ENCODE measurements at places on chromosomes 7 and 10. TPM values are rescaled to one million over a fixed set of nuclear protein-coding genes. Genes with fewer than 3 reads are reported as not detected.

- no peaks in the 10 kb centered on the region for H3K27me3 ChIP-seq
- DNase-seq: no peak
- H3K27ac ChIP-seq: no peak overlapping the region
- peaks cover 10% of the 10 kb centered on the region for H3K36me3 ChIP-seq
Measured at GRCh38 chr7:13984831-13985685, 4.4 kb downstream of the ETV1 start.

DNA sequence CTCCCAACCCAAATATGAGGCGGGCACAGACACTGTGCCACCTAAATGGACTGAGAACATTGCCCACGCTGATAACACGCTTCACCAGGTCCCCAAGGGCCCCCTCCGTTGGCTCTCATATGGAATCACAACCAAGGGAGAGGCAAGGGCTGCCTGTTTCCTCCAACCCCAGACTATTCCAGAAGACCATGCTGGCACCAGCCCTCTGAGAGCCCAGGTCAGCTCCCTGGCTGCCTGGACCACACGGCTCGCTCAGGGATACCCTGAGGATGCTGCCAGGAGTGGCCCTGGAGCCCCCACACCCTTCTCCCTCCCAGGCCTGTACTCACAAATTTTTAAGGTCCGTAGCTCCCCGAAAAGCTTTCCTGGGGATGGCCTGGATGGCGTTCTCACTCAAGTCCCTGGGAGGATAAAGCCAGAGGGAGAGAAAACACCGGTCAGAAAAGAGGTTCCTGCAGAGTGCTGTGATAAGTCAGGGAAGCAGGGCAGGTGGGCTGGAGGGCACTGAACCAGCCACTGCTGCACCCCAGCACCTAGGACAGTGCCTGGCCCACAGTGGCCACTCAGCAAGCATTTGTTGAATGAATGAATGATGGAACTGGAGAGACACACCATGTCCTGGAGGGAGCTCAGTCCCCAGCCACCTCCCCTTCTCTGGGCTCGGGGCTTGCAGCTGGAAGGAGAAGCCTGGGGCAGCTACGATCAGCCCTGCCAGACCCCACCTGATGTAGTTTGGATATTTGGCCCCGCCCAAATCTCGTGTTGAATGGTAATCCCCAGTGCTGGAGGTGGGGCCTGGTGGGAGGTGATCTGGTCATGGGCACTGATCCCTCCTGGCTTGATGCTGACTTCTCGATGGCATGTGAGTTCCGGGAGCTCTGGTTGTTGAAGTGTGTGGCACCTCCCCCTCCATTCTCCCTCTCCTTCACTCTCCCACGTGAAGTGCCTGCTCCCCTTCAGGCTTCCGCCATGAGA, 119.8 kb downstream of the SLIT1 start:
- no peak overlapping the region for H3K27ac ChIP-seq
- no peak for DNase-seq
- no peaks in the 10 kb centered on the region for H3K36me3 ChIP-seq
- H3K27me3 ChIP-seq: peaks cover 52% of the 10 kb centered on the region
- H3K4me1 ChIP-seq: peaks cover 19% of the 10 kb centered on the region
- no peak overlapping the region for H3K4me3 ChIP-seq

- no peak for DNase-seq
- H3K4me1 ChIP-seq: no peaks in the 10 kb centered on the region
- H3K27ac ChIP-seq: no peak overlapping the region
- H3K36me3 ChIP-seq: peaks cover 10% of the 10 kb centered on the region
- H3K4me3 ChIP-seq: no peak overlapping the region
Measured at GRCh38 chr7:32481921-32482320, 8.3 kb downstream of the LSM5 start.

- no peaks in the 10 kb centered on the region for H3K27me3 ChIP-seq
- peaks cover 33% of the 10 kb centered on the region for H3K4me1 ChIP-seq
- H3K27ac ChIP-seq: no peak overlapping the region
- DNase-seq: peak; percentile 50
Measured at GRCh38 chr10:113945075-113945686, 90.7 kb downstream of the NHLRC2 start.

GRCh38 chr10:98236862-98237261, 31.1 kb downstream of the LOXL4 start:
- H3K27ac ChIP-seq: no peak overlapping the region
- no peaks in the 10 kb centered on the region for H3K27me3 ChIP-seq
- H3K4me1 ChIP-seq: no peaks in the 10 kb centered on the region
- DNase-seq: no peak
- no peak overlapping the region for H3K4me3 ChIP-seq

DNA sequence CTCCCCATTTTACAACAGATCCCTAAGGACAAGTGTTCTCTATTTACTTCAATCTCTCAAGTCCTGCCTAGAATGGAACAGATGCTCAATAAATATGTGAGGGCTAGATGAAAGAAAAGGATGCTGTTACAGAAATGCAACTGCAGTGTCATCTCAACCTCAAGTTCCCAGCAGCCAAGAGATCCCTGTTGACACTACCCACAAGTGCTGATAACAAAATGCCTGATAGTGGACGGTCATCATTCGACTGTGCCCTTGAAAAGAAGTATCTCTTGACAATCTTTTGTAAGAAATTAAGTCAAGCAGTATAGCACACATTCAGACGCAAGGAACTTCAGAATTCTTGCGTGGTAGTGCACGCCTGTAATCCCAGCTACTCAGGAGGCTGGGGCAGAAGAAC, 133.2 kb downstream of the PARD3 start:
- peaks cover 15% of the 10 kb centered on the region for H3K4me1 ChIP-seq
- H3K27me3 ChIP-seq: no peaks in the 10 kb centered on the region
- H3K4me3 ChIP-seq: no peak overlapping the region
- no peak overlapping the region for H3K27ac ChIP-seq
- H3K36me3 ChIP-seq: peaks cover 5% of the 10 kb centered on the region
- DNase-seq: no peak

DNA sequence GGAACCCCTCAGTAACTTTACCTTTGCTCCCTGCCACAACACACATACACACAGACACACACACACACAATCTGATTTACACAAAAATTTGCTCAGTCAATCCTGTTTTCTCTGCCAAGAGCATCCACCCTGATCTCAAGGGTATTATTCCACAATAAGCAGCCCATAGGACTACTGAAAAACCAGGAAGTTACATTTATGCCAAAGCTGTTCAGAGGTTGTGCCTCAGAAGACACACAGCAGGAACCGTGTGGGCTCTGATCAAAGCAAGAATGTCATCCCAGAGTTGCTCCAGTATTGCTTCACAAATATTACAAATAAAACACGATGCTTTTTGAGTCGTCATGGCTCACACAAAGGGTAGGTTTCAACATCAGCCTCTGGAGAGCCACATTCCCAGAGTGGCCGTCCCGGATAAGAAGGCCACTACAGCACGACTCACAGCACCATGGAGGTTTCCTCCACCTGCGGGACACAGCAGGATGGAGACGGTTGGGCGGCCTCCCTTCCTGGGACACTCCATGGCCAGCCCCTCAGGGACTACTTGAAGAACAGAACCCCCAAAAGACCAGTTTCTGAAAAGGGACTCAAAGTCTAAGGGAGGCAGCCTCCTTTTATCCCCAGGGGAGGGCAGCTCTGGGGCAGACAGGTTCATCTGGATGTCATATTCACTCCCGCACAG, 1.6 kb downstream of the AIFM2 start:
- H3K4me1 ChIP-seq: peaks cover 36% of the 10 kb centered on the region
- peak overlapping the region; percentile 98 for H3K4me3 ChIP-seq
- H3K36me3 ChIP-seq: peaks cover 26% of the 10 kb centered on the region
- H3K27me3 ChIP-seq: no peaks in the 10 kb centered on the region

- H3K4me1 ChIP-seq: no peaks in the 10 kb centered on the region
- H3K27me3 ChIP-seq: no peaks in the 10 kb centered on the region
- H3K4me3 ChIP-seq: no peak overlapping the region
- no peaks in the 10 kb centered on the region for H3K36me3 ChIP-seq
Measured at GRCh38 chr7:10913457-10913856, 60.2 kb upstream of the PHF14 start.

GRCh38 chr10:8055420-8056349, 1.2 kb downstream of the GATA3 start:
- peaks cover 35% of the 10 kb centered on the region for H3K36me3 ChIP-seq
- peaks cover 9% of the 10 kb centered on the region for H3K4me1 ChIP-seq
- DNase-seq: no peak

DNA sequence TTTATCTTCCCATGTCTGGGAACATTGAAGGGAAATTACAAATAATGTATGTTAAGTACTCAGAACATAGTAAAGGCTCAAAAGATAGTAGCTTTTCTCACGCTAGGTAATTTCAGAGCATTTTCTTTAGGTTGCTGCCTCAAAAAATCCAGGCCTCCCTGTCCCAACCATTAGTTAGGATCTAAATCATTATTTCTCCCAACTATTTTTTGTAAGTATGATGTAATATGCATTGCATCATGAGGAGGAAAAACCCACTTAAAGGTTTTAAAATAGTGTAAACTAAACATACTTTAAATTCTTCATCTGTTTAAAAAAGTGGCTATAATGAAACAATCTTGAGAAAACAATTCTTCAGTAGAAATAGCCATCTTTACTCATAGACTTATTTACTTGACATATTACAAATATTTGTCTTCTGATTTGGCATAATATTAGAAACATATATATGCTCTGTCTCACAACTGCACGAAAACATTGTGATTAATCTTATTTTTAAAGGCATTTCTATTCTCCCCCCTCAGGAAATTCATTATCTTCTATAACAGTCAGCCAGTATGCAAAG, 329.3 kb downstream of the ELMO1 start:
- H3K27ac ChIP-seq: no peak overlapping the region
- no peaks in the 10 kb centered on the region for H3K36me3 ChIP-seq
- no peaks in the 10 kb centered on the region for H3K4me1 ChIP-seq
- no peak for DNase-seq
- H3K4me3 ChIP-seq: no peak overlapping the region

- DNase-seq: no peak
- H3K4me1 ChIP-seq: no peaks in the 10 kb centered on the region
- H3K4me3 ChIP-seq: no peak overlapping the region
- H3K27ac ChIP-seq: no peak overlapping the region
Measured at GRCh38 chr7:135716677-135717238, 11.2 kb downstream of the SLC13A4 start.

DNA sequence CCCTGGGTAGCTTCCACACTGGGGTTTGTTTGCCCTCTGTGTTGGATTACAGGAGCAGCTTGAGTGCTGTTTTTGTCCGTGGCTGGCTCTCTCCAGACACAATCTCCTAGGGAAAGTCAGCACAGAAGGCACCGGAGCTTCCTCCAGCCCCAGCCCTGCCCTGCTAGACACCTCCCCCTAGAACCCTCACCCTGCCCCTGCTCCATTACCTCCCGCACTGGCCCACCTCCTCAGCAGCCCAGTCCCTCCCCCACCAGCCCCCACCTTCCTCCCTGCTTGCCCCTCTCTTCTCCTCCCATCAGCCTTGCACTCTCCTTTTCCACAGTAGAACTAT, 130.5 kb downstream of the ADCY1 start:
- H3K27me3 ChIP-seq: peaks cover 63% of the 10 kb centered on the region
- H3K4me3 ChIP-seq: no peak overlapping the region
- H3K36me3 ChIP-seq: no peaks in the 10 kb centered on the region
- no peak for DNase-seq

DNA sequence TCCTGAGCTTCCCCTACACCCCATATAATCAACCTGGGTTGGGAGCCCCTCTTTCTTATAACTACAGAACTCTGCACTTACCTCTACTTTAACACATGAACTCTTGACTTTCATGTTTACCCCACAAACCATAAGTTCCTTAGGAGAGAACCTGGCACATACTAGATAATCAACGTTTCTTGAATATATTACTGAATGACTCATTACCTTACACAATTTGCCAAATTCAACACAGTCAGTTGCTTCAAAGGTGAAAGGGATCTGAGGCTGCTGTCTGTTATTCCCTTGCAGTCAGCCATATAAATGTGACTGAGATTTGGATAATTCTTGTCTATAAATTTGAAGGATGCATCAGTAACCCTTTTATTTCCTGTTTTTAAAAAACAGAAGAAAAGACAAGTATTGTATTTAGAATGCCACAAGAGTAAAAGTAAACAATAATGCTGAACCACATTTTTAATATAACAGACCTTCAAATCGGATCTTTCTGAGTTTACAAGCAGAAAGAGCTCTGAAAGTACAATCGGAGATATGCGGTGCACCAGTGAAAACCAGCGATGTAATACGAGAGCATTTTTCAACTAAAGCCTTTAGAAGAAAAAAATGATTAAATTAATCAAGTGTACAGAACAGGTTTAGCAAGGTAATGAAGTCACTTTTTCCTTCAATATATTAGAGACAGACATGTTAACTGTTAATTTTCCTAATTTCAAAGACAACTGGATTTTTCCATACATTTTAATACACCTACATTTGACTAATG, 29.5 kb upstream of the LRRC17 start:
- peak overlapping the region; percentile 96 for H3K27ac ChIP-seq
- DNase-seq: no peak
- peaks cover 42% of the 10 kb centered on the region for H3K4me1 ChIP-seq
- H3K4me3 ChIP-seq: peak overlapping the region; percentile 56
- H3K27me3 ChIP-seq: no peaks in the 10 kb centered on the region

DNA sequence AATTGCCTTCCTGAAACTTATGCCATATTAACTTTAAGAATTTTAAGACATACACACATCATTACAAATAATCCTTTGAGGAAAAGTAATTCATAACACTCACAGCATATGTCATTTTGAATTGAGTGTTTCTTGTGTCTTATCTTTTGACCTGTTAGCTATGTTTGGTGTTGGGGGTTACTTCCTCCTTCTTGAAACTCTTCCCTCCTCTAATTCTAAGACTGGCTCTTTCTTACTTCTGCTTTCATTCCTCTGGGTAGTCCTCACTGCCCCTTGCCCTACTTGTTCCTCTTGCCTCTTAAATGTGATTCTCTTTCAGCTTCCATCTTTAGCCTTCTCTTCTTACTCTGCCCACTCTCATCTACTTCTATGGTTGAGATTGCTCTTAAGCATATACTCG, 28.3 kb upstream of the PIP4K2A start:
- peak overlapping the region; percentile 3 for H3K27ac ChIP-seq
- no peaks in the 10 kb centered on the region for H3K27me3 ChIP-seq
- no peaks in the 10 kb centered on the region for H3K36me3 ChIP-seq
- peaks cover 15% of the 10 kb centered on the region for H3K4me1 ChIP-seq

DNA sequence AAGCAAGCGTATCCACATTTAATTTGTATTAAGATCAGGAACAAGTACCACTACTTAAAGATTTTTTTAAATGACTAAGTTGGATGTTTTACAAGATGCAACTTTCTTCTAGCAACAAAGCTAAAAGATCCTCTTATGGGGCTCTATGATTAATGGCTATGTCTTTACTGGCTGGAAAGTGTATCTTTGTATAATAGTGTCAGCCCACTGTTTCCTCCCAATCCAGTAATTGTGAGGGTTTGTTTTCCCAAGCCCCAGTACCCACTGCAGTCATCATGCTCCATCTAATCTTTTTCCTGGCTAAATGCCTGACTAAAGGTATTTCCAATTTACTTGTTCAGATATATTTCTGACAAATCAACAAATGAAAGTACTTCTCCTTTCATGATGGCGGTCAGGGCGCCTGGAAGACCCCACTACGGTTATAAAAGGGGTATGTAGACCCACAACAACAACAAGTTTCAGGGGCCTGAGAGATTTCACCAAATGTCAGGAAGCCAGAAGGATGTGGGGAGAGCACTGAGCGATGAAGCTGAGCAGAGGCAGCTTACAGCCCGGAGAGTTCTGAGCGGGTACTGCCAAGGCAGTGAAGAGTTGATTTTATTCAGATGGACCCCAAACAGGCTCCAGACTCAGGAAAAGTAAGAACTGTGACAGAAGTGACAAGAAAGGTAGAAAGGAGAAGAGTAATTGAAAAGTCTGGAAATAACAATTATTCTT, 222.6 kb upstream of the KLF14 start:
- H3K27me3 ChIP-seq: no peaks in the 10 kb centered on the region
- H3K27ac ChIP-seq: no peak overlapping the region
- peaks cover 12% of the 10 kb centered on the region for H3K36me3 ChIP-seq
- DNase-seq: no peak
- peaks cover 33% of the 10 kb centered on the region for H3K4me1 ChIP-seq

The FOXI2 gene
- total RNA-seq: not detected

The PSD gene
- 0.34 TPM for total RNA-seq

The ENTPD1 gene
- 0.92 TPM for total RNA-seq

The MGAM2 gene
- 124 TPM for total RNA-seq

The CLDN3 gene
- 122 TPM for total RNA-seq

The DBNL gene
- 180 TPM for total RNA-seq

The HOXA3 gene
- 20.9 TPM for total RNA-seq

Measured in Calu3 (cell line).